NCI-H1436 treated with DMSO at 0.1 percent for 48 hours (cell line): ENCODE measurements at places on chromosomes 5 and 9.

GRCh38 chr5:172370648-172371545 is 83.4 kb downstream of the SH3PXD2B start:
- no peak for DNase-seq

DNA sequence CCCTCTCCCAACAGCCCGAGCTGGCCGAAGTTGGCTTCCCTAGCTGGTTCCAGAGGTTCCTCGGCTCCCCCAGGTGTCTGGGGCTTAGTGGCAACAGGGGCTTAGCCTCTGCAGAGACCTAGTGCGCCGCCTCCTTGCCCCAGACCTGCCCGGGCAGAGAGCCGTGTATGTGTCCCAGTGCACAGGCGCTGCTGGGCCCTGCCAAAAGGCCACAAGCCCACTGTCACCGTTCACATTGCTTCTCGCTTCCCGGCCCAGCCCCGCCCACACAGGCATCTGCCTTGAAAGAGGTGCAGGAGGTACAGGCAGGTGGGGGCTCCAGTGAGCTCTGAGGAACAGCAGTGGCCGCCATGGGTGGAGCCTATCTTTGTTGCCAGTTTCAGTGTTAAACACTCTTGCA is 2.5 kb upstream of the CACFD1 start:
- DNase-seq, result no peak

GRCh38 chr5:132466433-132467286 is 23.9 kb downstream of the IRF1 start:
- DNase-seq, result no peak

GRCh38 chr9:127523312-127523851 is 72.1 kb downstream of the LRSAM1 start:
- DNase-seq, result no peak

GRCh38 chr5:102888483-102888882 is 133.4 kb downstream of the PAM start:
- no peak for DNase-seq

GRCh38 chr5:136638084-136638483 is 272.7 kb upstream of the TRPC7 start:
- DNase-seq, result no peak

DNA sequence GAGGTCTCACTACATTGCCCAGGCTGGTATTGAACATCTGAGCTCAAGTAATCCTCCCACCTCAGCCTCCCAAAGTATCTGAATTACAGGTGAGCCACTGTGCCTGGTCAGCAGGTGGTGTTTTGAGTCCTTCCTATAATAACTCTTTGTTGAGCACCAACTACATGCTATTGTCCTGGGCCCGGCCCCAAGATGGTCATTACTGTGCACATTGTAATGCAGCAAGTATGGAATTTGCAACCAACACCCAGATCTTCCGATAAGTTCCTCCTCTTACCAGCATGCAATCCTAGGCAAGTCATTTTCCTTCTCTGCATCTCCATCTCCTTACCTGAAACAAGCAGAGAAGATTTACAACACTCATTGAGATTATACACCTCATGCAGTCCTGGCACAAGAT is 510.3 kb upstream of the KLF4 start:
- no peak for DNase-seq

GRCh38 chr9:130368631-130369103 is 76.1 kb upstream of the ASS1 start:
- no peak for DNase-seq

DNA sequence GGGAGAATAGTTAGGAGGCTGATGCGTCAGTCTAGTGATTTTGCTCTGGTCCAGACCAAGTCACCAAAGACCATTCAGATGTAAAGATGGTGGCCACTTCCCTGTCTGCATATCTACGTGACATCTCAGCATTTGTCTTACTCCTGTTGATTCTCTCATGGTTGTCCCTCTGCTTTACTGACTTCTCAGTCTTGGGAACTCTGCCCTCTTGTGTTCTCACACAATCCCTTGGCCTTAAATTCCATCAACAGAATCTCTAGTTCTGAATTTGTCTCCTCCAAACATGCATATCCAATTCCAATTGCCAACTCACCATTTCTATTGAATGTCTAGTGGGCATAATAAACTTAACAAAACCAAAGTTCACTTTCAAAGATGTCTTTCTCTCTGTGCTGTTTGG is 147.8 kb downstream of the SLC24A2 start:
- no peak for DNase-seq

- DNase-seq, result peak; percentile 16
These were observed 194.8 kb downstream of the SPOCK1 start for GRCh38 chr5:137304226-137304874.

GRCh38 chr9:18997151-18997550 is 35.9 kb downstream of the SAXO1 start:
- DNase-seq, result no peak

DNA sequence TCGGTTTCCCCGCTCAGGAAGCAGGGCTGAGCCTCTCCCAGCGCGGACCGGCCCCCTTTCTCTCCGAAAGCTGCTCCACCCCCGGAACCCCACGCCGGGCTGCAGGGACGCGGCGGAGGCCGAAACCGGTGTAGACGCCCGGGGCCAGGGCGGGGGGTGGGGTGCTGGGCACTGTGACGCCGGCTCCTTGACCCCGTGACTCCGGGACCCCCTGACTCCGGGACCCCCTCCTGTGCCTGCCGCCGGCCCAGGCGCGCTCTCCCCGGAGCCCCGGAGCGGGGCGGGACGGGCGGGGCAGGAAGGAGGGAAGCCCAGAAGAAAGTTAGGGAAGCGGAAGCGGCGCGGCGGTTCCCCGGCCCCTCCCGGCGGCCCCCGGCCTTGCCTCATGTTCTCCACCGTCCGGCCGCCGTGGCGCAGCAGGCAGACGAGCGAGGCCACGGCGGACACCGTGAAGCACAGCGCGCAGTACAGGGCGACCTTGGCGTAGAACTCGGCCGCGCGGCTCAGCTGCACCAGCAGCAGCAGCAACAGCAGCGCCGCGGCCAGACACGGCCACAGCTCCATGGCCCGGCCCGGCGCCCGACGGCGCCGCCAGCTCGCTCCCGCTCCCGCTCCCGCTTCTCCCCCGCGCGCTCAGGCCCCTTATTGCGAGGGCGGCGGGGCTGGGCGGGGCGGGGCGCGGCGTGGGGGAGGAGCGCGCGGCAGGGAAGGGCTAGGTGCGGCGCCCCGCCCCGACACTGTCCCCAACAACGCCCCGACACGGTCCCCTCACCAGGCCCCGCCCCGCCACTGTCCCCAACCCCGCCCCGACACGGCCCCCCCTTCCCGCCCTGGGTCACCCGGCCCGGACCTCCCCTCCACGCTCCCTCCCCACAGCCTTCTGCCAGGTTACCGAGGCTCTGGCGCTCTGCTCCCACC is at the start of gene AGPAT2:
Gene AGPAT2 (minus strand): TSS at position 664 of the 918 bp plus-strand sequence. CDS start 100 bp downstream, at position 564.
- no peak for DNase-seq

GRCh38 chr9:34127035-34127948 is 794 bp upstream of the DCAF12 start:
- DNase-seq, result no peak

DNA sequence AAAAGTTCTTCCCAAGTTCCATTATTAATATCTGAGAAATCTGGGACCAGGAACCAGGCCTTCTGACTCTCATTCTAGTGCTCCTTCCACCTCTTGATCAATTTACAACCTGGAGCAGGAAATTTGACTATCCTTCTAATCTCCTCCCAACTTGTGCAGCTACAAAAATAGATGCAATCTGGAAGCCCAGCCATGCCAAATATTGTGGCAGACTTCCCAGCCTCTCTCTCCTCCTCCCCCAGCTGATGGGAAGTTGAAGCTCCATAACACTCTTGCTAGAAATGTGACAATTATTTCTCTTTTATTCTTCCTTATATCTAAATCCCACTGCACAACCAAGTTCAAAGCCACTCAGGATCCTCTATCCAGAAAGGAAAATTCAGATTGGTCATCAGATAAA is 252.1 kb downstream of the SEC61B start:
- DNase-seq, result no peak

GRCh38 chr5:173420108-173420507 is 91.9 kb upstream of the STC2 start:
- no peak for DNase-seq

GRCh38 chr5:154286557-154286956 is 96.0 kb downstream of the GALNT10 start:
- no peak for DNase-seq

DNA sequence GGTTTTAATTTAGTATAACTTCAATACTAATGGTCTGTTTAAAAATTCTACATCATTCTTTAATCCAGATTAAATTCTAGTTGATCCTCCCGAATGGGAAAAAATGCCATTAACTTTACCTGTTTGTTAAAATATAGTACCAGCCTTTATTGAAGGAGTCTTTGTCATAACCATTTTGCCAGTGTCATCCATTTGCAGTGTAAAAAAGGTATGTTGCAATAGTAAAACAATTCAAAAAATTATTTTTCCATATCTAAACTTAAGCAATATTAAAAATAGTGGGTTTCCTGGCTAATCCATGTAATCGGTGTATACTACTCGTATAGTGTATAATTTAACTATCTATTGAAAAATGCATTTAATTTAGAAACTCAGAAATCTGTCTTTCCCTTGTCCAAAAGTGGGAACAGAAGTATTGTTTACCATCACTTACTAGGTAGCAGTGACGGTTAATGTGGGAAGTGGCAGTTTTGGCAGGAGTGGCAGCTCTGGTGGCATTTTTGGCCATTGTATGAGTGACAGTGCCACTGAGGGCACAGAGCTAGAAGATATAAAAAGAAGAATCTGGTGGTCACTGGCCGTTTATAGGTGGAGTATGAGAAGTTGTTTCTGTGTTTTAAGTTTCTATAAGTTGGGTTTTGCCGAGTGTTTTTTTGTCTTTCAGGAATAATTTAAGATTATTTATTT is 1.9 kb downstream of the AP3S1 start:
- DNase-seq, result no peak

- no peak for DNase-seq
These were observed 12.9 kb upstream of the ZNF484 start for GRCh38 chr9:92890761-92891160.

- peak; percentile 99 for DNase-seq
These were observed 90.4 kb downstream of the ZNF608 start for GRCh38 chr5:124655921-124656511.

- DNase-seq, result no peak
These were observed 116.0 kb downstream of the SLC12A2 start for GRCh38 chr5:128199611-128200010.

- no peak for DNase-seq
These were observed 95.8 kb downstream of the RMI1 start for GRCh38 chr9:84076384-84076783.

DNA sequence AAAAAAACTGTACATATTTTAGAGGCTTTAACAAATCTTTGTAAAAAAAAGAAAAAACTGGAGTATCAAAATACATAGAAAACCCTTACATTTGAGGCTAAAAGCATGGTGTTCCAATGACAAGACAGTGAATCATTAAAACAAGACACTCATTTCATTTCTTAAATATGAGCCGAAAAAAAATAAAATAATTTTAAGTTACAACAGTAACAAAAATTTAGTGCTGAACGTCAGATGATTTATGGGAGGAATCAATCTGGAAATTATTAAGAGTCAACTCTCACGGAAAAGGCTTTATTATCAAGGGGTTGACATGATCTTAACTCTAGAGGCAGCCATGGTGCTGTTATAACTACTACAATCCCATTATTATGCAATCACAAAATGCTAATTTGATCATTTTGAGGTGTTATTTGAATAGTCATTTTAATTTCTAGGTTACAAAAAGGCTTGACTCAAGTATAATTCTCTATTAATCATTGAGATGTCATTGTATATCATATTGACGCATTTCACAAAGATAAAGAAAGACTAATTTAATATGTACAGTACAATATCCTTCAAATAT is 51.9 kb downstream of the MAPKAP1 start:
- no peak for DNase-seq

GRCh38 chr5:72270037-72270436 is 50.0 kb downstream of the MRPS27 start:
- DNase-seq, result no peak

GRCh38 chr5:150777685-150778084 is 872 bp upstream of the SMIM3 start:
- no peak for DNase-seq

GRCh38 chr9:112881331-112881730 is 9.3 kb downstream of the SLC46A2 start:
- no peak for DNase-seq

- DNase-seq, result no peak
These were observed 26.9 kb upstream of the FAM120AOS start for GRCh38 chr9:93480262-93480661.

DNA sequence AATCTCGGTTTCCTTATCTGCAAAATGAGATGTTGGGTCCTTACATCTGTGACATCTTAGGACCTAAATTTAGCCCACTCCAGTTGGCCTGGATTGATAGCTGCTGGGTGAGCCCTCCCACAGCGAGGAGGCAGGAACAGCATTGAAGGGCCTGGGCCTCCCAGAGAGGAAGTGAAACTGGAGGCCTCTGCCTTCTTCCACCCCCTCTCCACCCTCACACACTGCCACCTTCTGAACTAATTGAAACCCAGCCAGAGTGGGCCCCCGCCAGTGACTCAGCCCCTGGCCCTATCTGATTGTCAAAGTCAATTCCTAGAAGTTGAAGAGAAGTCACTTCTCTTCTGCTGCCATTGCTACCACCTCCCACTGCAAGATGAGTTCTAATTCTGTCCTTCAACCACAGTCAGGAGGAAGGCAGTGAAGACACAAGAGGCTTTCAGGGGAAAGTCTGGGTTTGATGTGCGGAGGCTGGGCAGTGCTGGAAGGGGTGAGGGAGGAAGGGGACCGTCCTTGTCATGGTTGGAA is 55.2 kb upstream of the NEK6 start:
- DNase-seq, result no peak

GRCh38 chr9:98144631-98145030 is 25.6 kb upstream of the TRIM14 start:
- DNase-seq, result no peak

DNA sequence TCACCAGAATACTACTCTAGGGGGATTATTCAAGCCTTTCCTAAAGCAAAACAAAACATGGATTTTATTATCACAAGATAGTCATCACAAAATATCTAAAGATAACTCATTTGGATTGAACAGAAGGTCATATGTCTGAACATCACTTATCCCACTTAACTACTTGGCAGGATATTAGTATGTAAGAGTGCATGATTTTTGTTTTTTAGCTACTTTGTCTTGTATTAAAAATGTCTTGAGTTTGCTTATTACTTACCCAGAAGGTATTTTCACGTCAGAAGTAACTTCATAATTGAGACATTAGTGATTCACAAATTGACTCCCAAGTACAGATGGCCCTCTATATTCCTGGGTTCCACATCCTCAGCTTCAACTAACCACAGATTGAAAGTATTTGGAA is 113.8 kb downstream of the TLE4 start:
- no peak for DNase-seq

DNA sequence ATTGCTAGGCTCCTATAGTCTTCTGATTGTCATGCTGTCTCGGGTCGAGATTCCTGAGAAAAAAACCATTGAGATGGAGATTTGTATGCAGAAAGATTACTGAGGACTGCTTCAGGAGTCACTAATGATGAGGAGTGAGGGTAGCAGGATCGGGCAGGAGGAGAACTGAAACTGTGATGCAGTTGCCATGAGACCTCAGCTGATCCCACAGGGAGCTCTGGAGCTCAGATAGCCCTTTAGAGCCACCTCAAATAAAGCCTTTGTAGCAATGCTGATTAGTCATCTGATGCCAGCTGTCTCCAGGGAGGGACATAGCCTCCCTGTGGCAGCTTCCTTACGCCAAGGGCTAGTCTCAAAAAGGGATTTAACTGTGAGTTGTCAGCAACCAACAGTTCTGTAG is 256.9 kb downstream of the DMAC1 start:
- no peak for DNase-seq

- DNase-seq, result no peak
These were observed 112.7 kb upstream of the NREP start for GRCh38 chr5:111869681-111870080.
